Epithelial cell of proximal tubule (primary cell): ENCODE measurements at places on chromosomes 12 and 14. TPM values are rescaled to one million over a fixed set of nuclear protein-coding genes. Genes with fewer than 3 reads are reported as not detected.

Gene SMIM41
- not detected in 2 replicates for total RNA-seq

Gene TAS2R46
- 0.17 TPM in 1 of 2 replicates, not detected in the other for total RNA-seq

DNA sequence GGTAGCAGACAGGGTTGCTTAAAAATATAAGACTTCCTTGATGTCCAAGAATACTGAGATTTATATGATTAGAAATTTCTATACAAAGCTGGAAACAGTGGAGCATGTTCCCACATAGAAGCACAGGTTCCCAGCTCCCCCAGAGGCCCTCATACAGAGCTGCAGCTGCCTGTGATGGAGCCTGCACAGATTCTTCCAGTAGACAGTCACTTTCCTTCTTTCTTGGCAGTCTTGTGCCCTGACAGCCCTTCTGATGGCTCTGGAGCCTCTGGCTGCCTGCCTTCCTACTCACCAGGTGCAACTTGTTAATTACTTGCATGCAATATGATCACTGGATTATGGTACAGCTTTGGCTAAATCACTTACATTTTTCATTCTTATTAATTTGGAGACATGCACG is 44.4 kb downstream of the BICD1 start:
- DNase-seq = no peak

DNA sequence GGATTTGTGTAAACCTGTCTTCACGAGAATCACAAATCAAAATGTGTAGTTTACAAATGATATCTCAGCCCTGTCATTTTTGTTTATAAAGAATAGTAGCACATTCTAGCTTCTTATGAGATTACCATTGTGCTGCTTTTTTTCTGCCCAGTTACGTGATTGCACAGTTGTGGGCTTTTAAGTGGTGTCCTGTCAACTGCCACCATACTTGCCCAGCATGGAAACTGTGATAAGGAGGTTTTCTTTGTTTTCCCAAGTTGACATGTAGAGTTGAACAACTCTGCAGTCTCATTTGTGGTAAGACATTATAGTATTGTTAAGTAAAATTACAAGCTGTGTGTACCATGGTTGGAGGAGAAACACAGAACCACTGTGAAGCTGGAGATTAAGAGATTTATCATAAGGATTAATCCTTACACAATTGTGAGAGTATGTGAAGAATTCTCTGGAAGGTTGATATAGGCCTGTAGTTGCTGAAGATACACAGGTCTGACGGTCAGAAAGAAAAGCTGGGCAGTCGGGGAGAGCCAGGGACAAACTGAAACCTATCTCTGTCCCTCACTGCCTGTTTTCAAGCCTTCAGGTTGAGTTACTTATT is 12.2 kb downstream of the CHURC1 start:
- DNase-seq = no peak

GRCh38 chr14:69828354-69828753 is 31.3 kb upstream of the SLC10A1 start:
- peak; percentile 19 for DNase-seq

GRCh38 chr12:13228579-13228978 is 32.1 kb downstream of the EMP1 start:
- no peak for DNase-seq

DNA sequence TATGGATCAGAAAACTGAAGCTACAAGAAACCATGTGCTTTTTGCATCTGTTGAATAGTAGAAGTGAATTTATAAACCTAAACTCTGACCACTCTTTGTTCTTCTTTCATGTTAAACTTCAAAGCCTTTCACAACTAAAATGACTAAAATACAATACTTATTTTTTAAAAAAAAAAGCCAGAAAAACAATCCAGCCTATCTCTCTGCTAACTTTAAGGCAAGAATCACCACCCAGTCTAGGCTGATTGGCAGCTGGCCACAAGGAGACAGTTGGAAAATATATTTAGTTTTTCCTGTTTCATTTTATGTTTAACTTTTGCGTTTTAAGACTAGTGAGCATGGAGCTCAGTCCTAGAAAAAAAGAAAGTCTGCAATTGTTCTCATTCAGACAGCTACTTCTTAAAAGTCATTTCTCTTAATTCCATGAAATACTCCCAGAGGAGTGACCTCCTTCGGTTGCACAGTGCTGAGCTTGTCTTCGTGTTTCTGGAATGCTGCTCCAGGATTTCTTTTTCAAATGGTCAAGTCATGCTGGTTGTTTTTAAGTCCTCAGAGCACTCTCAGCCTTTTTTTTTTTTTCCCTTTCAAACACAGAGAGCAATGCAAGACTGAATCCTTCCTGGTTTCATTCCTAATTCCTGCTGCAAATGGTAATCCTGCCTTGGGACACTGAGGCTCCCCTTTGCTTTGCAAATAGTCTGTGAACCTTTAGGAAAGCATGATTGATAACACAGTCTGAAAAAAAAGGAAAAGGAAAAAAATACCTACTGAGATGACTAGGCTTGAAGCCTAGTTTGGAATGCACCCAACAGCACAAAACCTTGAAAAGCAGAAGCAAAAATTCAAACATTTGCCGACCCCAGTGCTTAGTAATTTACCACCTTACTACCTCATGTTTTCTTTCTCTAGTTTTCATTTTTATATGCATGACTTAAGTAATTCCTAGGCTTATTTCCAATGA is 233.3 kb upstream of the DAAM1 start:
- DNase-seq = no peak

DNA sequence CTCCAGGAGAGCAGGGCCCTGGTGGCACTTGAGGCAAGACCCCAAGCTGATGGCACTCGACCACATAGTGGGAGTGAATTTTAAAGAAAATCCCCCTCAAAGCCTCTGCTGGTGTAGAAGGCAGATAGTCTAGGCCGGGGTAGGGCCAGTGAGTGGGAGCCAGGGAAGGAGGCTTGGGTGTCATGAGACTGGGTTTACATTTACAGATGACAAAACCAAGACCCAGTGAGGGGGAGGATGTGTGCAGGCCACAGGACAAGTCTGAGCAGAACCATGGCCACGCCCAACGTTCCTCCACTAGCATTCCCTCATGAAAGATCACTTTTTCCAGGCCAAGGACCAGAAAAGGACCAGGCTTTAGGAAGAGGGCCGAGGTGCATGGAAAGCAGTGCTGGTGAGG is 42.0 kb downstream of the EVL start:
- DNase-seq = no peak

GRCh38 chr14:24784981-24785380 is 151.0 kb upstream of the GZMB start:
- no peak for DNase-seq

- DNase-seq = no peak
Measured at GRCh38 chr12:41486718-41487117, 298.6 kb downstream of the PDZRN4 start.

DNA sequence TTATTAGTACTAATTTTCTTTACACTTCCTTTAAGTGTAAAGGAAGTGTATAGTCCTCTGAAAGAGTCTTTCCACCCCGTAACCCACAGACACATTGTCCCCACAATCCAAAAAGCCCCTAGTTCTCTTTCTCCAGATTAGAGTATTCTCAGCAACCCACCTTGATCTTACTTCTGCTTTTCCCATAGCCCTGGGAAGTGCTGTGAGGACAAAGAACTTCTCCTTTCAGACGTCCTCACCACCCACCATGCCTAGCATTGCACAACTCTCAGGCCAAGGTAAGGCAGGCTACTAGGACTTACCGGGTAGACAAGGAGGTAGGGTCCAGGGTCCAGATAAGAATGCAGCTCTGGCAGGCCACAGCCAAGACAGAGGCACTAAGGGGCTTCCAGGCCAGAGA is 7.4 kb downstream of the AAAS start:
- DNase-seq = no peak

DNA sequence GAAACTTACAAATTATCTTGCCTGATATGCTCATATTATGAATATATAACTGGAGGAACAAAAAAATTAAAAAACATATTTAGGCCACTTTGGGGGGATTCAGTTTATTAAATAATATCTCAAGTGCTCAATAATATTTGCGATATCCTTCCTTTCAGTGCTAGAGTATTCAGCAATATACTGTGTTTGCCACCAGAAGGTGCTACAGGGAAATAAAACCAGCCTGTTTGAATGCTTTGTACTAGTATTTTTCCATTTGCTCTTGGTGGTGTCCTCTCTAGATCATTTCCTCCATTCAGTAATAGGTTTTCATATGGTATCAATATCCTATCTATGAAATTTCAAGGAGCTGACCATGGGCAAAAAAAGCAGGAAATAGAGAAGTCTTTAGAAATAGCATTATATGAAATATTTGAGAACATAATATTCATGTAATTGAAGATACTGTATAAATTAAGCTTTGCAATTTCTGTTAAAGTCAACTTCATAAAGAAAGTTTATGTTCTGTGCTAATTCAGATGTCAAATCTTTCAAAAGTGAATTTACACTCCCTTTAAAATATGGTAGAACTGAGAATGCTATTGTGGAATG is 106.2 kb upstream of the NAV3 start:
- no peak for DNase-seq
